BJ (cell line): ENCODE measurements at places on chromosomes 6 and 20.

DNA sequence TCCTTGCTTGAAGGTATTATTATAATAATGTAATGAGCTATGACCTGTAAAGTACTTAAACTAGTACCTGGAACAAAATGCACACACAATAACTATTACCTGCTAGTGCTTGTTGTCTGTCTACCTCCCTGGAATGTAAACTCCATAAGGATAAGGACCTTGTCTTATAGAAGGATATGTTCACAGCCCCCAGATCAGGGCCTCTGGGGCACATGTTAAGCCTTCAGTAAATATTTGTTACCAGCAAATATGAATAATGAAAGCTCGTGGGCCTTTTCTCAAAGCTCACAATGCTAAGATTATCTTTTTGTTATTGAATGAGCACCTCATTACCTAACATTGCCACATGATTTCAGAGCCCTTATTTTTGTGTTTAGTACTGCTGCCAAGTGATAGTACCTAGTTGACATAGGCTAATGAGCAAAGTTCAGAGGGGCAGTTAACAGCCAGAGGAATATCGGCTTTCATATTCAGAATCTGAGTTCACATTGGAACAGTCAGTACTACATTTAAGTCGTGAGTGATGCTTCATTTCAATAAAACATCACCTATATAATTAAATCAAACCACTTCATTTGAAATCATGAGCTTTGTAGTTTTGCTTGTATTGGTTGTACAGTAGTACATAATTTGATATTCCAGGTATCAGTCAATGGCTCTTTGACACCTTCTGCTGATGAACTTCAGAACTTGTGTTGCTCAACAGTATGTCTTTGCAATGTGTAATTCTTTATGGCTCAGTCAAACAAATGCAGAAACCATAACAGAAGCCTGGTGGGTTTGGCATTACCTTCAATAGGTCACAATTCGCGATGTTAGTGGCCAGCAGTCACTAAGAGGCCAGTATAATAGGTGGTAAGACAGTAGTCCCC, 11.8 kb upstream of the SMLR1 start:
- no peak for DNase-seq

GRCh38 chr6:101417900-101418299, 24.4 kb downstream of the GRIK2 start:
- no peak for DNase-seq

GRCh38 chr6:37516076-37516919, 16.6 kb upstream of the CCDC167 start:
- no peak for DNase-seq

GRCh38 chr6:47439348-47439668, 38.3 kb upstream of the CD2AP start:
- DNase-seq, result no peak

- DNase-seq, result peak; percentile 94
Measured at GRCh38 chr20:19974630-19975435, 42.3 kb upstream of the NAA20 start.
